Activated naive CD4-positive, alpha-beta T cell treated with anti-CD3 and anti-CD28 coated beads, Interleukin-2, amount 50 U/mL, for 72 hours (primary cell): ENCODE measurements at places on chromosomes 2 and 18. TPM values are rescaled to one million over a fixed set of nuclear protein-coding genes. Genes with fewer than 3 reads are reported as not detected.

The WNT10A gene
- total RNA-seq = 6.1 TPM

The ABHD1 gene
- total RNA-seq = 0.43 TPM

The RUFY4 gene
- total RNA-seq = 5.1 TPM

The ITGA4 gene
- 27.2 TPM for total RNA-seq

The IL36A gene
- total RNA-seq = not detected

The BMP10 gene
- total RNA-seq = not detected

The TXNDC2 gene
- total RNA-seq = not detected

The AKAIN1 gene
- not detected for total RNA-seq

The KATNAL2 gene
- 0.88 TPM for total RNA-seq

The EGR4 gene
- 0.33 TPM for total RNA-seq

The FEV gene
- total RNA-seq = not detected

The ALLC gene
- total RNA-seq = not detected

The C2orf76 gene
- total RNA-seq = 31.6 TPM
